NCI-H2081 treated with DMSO at 0.1 percent for 48 hours (cell line): ENCODE measurements at places on chromosomes 7 and 10.

- DNase-seq = no peak
Measured at GRCh38 chr7:78420001-78420400, 621.4 kb downstream of the PHTF2 start.

DNA sequence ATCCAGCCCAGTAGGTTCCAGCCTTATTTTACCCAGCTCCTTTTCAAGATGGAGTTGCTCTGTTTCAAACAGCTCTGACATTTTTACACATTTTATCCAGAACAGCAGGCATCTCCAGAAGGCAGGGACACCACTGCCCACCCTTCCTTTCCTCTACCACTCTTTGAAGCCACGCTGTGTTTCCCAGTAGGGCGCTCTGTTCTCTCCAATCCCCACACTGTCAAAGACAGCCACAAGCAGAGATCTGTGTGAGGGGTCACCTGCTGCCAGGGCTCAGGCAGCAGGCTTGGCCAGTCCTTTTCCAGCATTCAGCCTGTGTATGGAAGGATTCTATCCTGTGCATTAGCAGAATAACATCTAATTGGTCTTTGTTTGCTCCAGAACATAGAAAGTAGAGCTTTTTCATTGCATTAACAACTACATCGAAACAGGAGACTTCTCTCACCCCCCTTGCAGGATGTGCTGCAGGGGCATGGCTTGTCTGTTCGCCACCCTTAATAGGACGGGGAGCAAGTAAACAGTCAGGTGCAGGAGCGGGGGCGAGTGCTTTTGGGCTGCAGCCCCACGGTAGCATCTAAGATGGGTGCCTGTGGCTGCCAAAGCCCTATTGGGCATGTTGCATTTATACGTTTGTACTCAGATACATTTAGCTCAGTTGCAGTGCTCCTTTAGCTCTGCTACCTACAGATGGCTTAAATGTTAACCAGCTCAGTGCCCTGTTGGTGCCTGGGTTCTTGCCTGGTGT, 326.1 kb downstream of the GALNT17 start:
- no peak for DNase-seq

DNA sequence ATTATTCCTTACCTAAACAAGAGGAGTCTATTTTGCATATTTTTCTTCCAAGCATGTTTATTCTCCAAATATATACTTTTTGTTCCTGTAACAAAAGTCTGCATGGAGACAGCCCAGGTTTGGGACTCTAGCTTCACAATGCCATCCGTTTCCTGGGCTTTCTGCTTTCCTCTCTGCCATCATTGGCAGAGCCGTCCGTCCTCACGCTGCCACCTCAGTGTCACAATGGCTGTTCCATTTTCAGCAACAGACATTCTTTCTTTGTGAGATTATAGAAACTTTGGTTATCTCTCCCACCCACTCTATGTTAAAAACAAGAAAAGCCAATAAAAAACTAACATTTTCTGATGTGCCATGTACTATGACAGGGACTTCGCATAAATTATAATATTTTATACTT, 825.2 kb downstream of the REEP3 start:
- DNase-seq = no peak

DNA sequence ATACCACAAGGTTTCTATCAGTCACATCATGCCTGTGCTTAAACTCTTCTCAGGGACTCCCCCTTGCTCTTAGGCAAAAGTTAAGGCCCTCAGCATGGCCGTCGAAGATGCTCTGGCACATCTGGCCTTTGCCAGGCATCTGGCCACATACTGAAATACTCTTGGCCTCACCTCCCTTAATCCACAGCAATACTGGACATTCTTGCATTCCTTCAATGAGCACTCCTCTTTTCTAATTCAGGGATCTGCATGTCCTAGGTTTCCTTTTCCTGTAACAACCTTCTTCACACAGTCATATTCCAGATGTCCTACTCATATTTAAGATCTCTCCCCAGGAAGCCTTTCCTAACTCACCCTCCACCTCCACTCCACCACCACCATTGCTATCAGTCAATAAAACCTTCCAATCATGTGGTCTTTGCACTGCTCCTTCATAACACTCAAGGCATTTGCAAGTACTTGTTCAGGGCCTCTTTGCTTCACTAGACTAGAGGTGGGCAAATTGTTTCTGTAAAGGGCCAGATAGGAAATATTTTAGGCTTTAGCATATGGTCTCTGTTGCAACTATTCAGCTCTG, 216.6 kb downstream of the KCNMA1 start:
- DNase-seq = no peak

DNA sequence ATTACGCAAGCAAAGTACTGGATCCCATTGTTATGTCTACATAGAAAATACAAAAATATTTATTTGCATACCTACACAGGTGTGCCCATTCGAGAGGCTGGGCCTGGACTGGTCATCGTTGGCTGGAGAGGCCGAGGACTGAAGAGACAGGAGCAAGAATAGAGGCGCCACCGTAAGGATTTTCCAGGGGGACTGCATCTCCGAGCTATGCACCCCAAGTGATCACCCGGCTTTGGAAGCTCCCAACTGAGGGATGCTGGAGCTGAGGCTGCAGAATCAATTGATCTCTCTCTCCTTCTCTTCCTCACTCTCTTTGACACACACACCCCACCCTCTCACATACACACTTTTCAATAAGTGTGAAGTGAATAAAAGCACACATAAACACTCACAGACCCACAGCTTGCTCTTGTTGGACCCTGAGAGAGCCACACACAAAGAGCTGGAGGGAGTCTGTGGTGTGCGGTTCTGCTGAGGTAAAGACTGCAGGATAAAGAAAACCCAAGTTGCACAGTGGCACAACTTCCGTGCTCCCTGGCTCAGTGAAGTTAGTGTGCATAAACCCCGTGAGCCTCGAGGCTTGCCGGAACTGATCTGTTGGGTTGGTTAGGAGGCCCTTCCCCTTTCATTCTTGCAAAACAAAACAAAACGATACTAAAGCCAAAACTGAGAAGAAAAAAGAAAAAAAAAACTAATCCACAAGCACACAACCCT, at the start of gene AOAH:
Gene AOAH (minus strand): TSS at position 544 of the 714 bp plus-strand sequence. CDS start 346 bp downstream, at position 198.
- DNase-seq = no peak

GRCh38 chr7:107594961-107595737, 15.1 kb downstream of the BCAP29 start:
- DNase-seq = no peak

- no peak for DNase-seq
Measured at GRCh38 chr10:99784727-99785441, 2.4 kb downstream of the ABCC2 start.

- DNase-seq = no peak
Measured at GRCh38 chr10:6918305-6918704, 338.2 kb upstream of the PRKCQ start.
